D721Med (cell line): ENCODE measurements at places on chromosomes 2 and 18.

DNA sequence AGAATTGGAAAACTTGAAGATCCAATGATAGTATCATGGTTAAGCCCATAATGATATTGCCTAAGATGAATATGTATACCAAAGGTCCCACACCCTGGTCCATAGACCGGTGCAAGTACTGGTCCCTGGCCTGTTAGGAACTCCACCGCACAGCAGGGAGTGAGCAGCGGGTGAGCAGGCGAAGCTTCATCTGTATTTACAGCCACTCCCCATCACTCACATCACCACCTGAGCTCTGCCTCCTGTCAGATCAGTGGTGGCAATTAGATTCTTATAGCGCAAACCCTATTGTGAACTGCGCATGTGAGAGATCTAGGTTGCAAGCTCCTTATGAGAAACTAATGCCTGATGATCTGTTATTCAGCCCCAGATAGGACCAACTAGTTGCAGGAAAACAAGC is 402.4 kb downstream of the EPHA4 start:
- no peak for DNase-seq

DNA sequence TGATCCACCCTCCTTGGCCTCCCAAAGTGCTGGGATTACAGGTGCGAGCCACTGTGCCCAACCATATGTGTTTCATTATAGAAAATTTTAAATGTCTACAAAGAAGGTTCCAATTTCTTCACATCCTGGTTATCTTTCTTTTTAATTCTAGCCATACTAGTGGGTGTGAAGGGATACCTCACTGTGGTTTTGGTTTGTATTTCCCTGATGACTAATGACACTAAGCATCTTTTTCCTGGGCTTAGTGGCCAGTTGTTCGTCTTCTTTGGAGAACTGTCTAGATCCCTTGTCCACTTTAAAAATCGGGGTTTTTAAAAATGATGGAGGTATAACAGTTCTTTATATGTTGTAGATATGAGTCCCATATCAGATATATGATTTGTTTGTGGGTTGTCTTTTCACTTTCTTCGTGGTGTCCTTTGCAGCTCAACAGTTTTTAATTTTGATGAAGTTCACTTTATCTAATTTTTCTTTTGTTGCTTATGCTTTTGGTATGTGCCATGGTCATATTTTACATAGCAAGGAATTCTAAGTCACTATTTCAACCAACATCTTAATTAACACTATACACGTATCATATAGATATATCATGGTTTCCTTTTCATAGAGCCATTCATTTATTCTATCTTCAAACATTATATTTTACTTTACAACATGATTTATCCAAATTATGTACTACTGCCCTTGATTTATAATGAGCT is 135.0 kb upstream of the RIOK3 start:
- DNase-seq, result no peak

DNA sequence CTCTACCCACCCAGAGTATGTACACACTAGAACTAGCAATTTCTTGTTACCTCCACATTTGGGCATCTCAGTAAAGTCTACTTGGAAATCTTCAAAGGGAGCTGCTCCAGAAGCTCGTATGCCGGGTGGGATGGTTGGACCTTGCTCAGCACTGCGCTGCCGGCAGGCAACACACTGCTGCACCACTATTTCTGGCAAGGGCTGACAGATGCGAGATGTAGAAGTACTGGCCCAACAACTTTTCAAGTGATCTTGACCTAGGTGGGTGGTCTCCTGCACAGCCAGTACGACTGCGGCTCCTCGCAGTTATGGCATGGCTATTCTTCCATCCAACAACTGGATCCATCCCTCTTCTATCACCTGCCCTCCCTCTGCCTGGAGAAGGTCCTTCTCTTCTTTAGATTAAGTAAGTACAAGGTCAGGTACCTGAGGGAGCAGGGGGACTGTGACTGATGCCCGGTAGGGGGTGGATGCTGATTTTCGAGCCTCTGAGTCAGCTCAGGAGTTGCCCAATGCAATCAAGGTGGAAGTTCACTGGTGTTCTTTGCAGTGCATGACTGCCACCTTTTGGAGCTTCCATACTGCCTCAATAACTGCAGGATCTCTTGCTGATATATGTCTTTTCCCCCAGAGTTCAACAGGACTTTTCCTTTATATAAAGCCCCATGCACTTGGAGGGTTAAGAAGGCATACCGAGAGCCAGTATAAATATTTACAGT is 100.4 kb upstream of the SLC1A4 start:
- DNase-seq, result no peak

- no peak for DNase-seq
Observed at GRCh38 chr18:59458575-59458974, 99.5 kb upstream of the LMAN1 start.

DNA sequence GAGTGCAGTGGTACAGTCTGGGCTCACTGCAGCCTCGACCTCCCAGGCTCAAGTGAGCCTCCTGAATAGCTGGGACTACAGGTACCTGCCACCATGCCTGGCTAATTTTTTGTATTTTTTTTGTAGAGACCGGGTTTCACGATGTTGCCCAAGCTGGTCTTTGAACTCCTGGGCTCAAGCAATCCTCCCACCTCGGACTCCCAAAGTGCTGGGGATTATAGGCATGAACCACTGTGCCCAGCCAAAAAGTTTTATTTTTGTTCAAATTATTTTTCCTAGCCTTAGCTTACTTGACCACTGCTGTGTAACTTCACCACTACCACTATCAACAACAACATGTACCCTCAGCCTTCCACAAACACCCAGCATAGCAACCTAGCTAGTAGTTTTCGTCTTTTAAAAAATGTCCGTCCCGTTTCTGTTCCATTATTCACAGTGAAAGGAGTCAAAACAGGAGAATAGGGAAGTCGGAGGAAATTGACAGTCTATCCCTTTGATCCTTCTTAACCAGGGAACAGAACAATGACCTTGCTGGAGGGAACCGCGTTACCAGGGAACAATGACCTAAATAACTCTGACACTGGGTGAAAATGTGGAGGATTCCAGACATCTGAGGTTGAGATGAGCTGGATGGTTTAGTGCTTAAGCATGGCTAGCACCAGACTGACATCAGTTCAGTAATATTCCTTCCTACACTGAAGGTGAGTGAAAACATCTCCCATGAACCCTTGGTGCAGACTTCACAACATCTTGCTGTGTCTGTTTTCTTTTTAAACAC is 69.2 kb upstream of the ARL4C start:
- DNase-seq, result no peak

- no peak for DNase-seq
Observed at GRCh38 chr2:189424961-189425360, 16.3 kb upstream of the WDR75 start.

DNA sequence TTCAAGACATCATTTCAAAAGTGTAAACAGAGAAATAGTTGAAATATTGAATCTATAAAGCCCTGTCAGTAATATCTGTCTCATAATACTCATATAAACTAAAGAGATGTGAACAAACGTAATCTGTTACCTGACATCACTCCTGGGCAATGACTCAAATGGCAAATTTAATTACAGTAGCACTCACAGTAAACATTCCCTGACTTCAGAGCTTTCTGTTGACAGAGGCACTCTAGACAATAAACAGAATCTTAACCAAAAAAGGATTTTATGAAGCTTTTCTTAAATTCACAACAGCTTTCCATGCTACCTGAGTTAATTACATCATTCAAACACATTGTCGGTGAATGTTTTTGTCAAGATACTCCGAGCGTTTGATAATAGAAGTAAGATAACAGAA is 128.1 kb upstream of the PDE1A start:
- DNase-seq, result no peak

DNA sequence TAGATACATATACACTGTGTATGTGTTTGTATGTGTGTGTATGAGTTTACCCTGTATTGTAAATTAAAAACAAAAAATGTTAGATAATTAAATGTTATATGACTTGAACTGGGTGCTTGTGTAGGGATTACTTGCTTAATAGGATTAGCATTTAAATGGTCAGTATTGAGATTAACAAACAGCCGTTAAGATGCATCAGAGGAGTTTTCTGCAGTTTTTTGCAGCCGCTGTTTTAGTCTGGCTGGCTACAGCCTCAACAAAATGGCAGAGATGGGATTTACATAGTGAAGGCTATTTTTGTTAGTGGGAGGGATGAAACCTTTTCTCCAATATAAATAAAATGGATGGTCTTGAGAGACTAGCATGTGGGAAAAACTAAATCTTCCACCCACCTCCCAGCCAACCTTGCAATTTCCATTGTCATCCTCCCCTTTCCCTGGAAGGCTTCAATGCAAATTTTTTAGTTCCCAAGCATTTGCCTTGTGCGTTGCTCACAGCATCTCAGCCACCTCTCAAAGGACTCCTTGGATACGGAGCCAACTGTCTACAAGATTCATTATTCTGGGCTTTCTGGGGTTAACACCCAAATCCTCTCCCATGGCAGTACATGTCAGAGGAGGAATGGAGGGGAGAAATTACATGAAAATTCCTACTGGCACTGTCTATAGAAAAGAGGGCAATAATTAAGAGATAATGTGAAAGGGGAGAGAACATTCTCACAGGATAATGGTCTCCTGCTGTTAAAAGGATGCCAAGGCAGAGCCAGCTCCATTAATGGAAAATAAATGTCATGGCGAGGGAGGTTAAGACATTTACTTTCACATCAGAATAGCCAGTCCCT is 351.9 kb downstream of the CDH2 start:
- no peak for DNase-seq

DNA sequence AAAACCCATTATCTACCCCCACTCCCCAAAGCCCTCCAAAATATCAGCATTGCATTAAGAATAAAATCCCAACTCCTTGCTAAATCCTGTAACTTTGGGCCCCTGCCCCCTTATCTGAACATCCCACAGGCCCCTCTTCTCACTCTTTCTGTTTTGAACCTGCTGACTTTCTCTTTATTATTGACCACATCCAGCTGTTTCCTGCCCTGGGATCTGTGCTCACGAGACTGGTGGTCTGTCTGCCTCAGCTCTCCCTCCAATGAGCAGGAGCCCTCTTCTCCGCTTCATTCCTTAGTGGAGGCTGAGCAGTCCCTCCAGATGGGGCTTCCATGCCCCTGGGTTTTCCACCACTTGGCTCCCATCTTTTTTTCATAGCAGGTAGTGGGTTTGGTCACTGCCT is 116.9 kb downstream of the ACKR3 start:
- no peak for DNase-seq

DNA sequence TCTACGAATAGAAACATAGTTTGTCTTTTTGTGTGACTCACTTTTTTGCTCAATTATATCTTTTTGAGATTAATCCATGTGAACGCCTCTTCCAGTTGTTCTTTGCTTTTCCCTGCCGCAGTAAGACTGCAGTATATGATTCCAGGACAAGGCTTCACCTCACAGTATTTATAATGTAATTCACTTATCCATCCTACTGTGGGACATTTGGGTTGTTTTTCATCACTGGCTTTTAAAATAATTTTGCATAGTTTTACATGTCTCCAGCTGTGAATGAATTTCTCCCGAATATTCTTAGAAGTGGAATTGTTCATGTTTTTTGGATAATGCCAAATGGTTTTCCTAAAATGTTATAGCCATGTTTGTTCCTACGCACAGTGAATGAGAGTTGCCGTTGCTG is 21.9 kb downstream of the COPS9 start:
- no peak for DNase-seq

- no peak for DNase-seq
Observed at GRCh38 chr18:55781481-55781957, 193.5 kb upstream of the TCF4 start.

GRCh38 chr2:169721016-169721415 is 12.6 kb upstream of the KLHL23 start:
- DNase-seq, result no peak

- DNase-seq, result no peak
Observed at GRCh38 chr18:48536516-48536915, 2.3 kb upstream of the CTIF start.

- no peak for DNase-seq
Observed at GRCh38 chr18:10559553-10560451, 34.0 kb downstream of the NAPG start.

DNA sequence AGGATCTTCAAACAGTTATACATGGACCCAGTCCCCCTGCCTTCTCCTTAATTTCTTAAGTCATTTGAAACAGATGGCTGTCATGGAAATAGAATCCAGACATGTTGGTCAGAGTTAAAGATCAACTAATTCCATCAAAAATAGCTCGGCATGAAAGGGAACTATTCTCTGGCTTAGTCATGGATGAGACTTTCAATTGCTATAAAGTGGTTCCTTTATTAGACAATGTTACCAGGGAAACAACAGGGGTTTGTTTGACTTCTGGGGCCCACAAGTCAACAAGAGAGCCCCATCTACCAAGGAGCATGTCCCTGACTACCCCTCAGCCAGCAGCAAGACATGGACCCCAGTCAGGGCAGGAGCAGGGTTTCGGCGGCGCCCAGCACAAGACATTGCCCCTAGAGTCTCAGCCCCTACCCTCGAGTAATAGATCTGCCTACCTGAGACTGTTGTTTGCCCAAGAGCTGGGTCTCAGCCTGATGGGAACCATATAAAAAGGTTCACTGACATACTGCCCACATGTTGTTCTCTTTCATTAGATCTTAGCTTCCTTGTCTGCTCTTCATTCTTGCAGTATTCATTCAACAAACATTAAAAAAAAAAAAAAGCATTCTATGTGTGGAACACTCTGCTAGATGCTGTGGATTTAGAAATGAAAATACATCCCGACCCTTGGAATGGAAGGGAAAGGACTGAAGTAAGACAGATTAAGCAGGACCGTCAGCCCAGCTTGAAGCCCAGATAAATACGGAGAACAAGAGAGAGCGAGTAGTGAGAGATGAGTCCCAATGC is 4.6 kb downstream of the TTR start:
- no peak for DNase-seq

DNA sequence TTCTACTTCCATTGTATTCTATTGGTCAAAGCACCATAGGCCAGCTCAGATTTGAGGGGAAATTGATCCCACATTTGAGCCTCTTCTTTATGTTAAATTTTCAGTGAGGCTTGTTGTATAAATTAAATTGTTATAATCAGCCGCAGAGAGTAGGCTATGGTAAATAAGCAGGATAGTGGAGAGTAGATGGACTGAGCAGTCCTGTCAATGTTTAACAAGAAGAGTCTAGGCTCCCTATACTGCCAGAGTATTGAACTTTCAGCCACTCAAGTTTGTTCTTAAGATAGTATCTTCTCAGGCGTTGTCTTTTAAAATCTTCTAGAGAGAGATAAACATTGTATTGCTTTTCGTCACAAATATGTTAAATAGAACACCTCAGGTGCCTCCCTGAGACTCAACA is 100.9 kb downstream of the PRKRA start:
- no peak for DNase-seq

DNA sequence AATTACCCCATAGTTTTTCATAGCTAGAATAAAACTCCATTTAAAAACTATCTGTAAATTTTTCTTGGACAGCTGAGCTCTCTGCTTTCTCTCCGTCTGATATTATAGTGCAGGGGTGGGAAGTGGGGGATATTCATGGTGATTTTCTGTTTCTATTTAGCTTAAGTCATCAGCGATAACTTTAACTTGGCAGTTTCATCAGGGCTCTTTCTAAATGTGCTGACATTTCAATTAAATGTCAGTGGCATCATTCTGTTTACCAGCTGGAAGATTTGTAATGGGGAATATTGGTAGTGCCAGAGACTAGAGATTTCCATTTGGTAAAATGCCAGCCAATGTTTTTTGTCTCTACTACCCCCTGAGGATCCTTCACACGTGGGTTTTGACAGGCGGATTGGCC is 53.5 kb upstream of the CAPN13 start:
- DNase-seq, result no peak

- DNase-seq, result no peak
Observed at GRCh38 chr2:234458466-234458865, 38.4 kb downstream of the ARL4C start.

- no peak for DNase-seq
Observed at GRCh38 chr2:162295009-162295408, 23.5 kb downstream of the IFIH1 start.
